ENCODE measurements at places on chromosomes 6 and 20.

GRCh38 chr6:74115674-74116073 lies 419.7 kb downstream of the CD109 start:
- no peak for DNase-seq

DNA sequence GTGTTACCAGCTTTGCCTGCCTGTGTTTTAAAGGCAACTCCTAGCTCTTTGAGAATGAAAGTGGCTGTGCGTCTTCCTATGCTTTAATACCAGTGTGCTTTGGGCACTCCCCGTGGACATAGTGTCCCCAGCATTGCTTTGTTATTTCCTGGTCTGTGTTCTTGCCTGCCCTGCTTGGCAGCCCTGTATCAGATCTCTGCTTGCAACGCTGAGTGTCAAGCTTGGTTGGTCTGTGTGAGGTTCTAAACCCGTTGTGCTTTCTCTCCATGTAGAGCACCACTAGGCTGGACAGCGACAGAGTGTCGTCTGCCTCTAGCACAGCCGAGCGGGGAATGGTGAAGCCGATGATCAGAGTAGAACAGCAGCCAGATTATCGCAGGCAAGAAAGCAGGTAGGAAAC lies 80.2 kb downstream of the AFDN start:
- DNase-seq: peak; percentile 60

- no peak for DNase-seq
Observed at GRCh38 chr6:47044397-47044796, 2.3 kb upstream of the ADGRF1 start.

DNA sequence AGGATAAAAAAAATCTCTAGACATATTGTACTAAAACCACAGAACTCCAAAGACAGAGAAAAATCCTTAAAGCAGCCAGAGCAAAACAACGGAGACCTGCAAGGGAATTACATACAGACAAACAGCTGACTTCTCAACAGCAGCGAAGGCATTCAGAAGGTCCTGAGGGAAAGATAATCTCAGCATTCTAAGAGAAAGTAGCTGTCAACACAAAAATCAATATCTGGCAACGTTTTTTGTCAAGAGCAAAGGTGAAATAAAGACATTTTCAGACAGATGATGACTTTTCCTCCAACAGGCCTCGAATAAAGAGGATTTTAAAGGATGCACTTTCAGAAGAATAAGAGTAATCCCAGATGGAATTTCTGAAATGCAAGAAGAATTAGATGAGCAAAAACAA lies 6.1 kb upstream of the SCGN start:
- DNase-seq: no peak

DNA sequence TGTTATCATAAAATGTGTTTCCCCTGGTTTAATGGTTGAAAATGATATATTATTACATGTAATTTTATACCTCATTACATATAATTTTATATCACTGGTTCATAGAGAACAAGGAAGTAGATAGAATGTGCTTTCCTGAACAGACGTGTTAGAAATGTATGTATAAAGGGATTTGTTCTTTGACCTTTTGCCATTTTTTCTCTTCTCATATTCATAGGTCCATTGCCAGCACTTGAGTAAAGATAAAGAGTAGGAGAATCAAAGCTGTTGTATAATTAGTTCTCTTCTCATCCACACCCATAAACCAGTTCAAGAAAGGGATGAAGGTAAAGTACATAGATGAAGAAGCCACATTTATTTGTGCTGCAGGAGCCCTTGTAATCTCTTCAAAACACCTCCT lies 46.7 kb downstream of the RNF217 start:
- no peak for DNase-seq

DNA sequence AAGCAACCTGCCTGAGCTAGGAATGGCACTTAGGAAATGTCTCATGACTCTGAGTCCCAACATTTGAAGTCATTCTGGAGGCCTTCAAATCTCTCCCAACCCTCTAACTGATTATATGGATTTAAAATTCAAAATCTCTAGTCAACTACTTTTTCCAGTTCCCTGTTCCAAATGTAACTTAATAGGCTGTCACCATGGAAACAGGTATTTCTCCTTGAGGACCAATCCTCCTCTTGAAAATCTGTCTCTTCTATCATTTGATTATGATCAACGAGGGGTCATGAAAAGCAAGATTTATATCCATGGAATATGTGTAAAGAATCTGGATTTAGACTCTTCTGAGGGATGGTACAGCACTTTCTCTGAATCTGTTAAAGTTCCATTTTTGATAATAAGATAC lies 127.3 kb upstream of the DTNBP1 start:
- DNase-seq: no peak

GRCh38 chr6:149488815-149489214 lies 4.0 kb upstream of the ZC3H12D start:
- no peak for DNase-seq

DNA sequence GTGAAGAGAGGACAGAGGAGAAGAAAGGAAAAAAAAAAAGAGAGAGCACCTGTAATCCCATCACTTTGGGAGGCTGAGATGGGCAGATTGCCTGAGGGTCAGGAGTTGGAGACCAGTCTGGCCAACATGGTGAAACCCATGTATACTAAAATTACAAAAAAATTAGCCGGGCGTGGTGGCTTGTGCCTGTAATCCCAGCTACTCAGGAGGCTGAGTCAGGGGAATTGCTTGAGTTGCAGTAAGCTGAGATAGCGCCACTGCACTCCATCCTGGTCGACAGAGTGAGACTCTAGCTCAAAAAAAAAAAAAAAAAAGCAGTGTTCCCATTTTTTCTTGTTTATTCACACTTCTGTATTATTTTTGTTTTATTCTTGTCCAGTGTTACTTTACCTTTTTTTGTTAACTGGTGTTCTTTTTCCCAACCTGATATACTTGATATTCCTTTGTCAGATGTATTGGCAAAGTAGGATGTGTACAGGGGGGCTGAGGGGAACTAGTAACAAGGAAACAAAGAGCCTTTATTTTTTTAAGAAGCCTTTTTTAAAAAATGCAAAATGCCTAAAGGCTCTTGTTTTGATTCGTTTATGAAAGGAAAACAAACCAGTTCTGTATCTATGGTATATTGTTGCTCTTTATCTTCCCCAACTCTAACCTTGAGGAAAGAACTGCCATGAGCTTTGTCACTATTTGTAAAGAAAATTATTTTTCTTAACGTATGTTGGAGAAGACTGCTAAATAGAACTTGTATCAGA lies 22.3 kb downstream of the COL19A1 start:
- no peak for DNase-seq

GRCh38 chr6:163214259-163214658 lies 200.3 kb upstream of the QKI start:
- DNase-seq: no peak

DNA sequence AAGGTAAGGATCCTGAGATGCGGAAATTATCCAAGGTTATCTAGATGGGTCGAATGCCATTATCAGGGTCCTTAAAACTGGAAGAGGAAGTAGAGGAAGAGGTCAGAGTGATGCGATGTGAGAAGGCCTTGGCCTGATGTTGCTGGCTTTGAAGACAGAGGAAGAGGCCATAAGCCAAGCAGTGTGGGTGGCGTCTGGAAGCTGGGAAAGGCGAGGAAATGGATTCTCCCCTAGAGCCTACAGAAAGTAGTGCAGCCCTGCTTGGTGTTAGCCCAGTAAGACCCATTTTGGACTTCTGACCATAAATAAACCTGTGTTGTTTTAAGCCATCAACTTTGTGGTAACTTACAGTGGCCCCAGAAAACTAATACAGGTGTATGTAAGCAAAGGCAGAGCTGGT lies 2.0 kb downstream of the SRXN1 start:
- DNase-seq: no peak

DNA sequence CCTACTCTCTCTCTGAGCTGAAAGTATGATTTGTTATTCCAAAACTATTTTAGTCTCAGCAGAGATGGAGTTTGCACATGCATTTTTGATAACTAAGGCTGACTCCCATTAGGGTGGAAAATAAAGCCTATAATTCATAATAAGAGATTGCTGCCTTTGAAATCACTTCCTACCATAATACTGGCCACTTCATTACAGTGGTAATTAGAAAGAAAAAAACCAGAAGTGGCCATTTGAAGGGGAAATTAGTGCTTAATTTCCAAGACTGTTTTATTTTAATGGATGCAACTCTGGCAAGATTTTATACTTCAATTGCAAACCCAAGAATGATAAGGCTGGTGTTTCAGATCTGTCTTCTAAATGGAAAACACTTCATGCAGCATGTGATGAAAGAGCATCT lies 43.4 kb downstream of the SLC35B3 start:
- no peak for DNase-seq

Measured in left ventricle myocardium superior (tissue), 1 donor.